ENCODE measurements at places on chromosomes 5 and 9.
A peak's percentile ranks its signal among the peaks of the same experiment; 100 is the strongest.

GRCh38 chr5:98993512-98993911 lies 64.7 kb upstream of the CHD1 start:
- DNase-seq: no peak

- DNase-seq: no peak
These were observed 116.4 kb downstream of the TTLL11 start for GRCh38 chr9:121976751-121977150.

GRCh38 chr5:138536665-138537315 lies 6.2 kb downstream of the ETF1 start:
- no peak for DNase-seq

GRCh38 chr9:93205896-93206575 lies 22.1 kb downstream of the WNK2 start:
- no peak for DNase-seq

DNA sequence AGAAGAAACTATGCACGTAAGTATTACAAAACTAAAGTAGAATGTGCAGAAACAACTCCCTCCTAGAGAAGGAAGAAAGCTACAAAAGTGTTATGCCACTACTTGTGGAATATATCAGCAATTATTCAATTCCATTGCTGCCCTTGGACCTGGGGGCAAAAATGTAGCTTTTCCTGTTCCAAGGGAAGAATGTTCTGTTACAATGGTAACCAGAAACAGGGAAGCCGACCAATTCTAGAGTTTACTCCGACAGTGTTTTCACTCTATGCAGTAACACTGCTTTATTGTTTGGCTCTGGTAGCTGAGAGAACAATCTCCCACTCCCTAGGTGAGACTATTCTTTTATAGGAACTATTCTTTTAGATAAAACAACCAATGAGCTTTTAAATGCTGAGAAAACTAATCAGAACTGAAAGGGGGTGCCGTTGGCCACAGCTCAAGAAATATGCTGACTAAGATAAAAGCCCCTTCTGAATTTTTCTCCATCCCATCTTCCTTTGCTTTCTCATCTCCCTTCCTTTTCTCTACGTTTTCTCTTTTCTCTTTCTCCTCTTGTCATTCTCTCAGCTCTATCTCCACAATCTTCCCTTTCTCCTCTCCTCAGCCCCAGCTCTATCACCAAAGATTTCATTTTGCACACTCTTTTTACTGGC lies 54.1 kb downstream of the SLC1A3 start:
- no peak for DNase-seq

DNA sequence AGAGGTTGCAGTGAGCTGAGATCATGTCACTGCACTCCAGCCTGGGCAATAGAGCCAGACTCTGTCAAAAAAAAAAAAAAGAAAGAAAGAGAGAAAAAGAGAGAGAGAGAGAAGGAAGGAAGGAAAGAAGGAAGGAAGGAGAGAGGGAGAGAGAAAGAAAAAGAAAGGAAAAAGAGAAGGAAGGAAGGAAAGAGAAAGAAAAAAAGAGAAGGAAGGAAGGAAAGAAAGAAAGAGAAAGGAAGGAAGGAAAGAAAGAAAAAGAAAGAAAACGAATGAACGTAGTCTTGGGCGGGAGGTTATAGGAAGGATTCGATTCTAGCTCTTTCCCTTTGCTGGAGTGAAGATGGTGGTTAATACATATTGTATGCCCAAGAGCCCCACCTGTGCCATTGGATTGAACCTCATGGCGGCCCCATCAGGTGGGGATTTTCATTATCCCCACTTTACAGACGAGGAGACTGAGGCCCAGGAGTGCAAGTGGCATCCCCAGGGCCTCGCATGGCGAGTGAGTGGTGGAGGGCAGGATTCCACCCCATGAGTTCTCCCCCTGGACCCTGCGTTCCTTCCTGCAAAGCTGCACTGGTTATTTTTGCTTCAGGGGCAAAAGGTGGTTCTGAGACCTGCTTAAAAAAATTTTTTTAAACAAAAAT lies 80.9 kb upstream of the ASS1 start:
- no peak for DNase-seq

GRCh38 chr5:44536650-44537260 lies 147.5 kb upstream of the FGF10 start:
- DNase-seq: peak; percentile 2

Data from activated CD4-positive, alpha-beta T cell treated with anti-CD3 and anti-CD28 coated beads, Interleukin-2, amount 50 U/mL, for 48 hours (primary cell).